ENCODE measurements at places on chromosomes 6 and 20.

- peak; percentile 77 for DNase-seq
These were observed 44.0 kb downstream of the EFCAB8 start for GRCh38 chr20:32902456-32903420.

DNA sequence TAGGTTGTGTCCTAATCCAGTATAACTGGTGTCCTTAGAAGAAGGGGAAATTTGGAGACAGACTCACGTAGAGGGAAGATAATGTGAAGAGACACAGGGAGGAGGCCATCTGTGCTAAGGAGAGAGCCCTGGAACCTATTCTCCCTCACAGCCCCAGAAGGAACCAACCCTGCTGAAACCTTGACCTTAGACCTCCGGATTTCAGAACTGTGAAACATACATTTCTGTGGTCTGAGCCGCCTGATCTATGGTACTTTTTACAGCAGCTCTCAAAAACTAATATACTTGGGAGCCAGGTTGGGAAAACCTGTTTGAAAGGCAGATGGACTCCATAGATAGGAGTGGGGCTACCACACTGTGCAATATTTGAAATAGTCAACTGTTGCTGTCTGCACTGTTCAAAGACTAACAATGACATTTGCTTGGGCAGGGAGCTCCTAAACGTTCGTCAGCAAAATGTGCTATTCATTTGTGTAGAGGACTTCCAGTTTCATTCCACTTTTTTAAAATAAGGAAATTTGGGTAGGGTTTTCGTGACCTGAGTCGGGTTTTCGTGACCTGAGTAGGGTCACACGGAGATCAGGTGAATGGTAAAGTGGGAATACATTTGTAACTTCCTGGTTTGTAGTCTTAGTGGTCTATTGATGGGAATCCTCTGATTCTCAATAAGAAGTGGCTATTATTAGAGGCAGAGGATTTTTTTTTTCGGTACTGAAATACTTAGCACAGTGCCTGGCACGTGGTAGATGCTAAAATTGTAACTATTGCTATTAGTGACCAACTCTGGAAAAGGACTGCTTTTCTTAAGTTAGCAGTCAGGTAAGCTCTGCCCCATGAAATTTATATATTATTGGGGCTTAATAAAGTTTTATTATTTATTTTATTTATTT lies 11.4 kb downstream of the TAGAP start:
- no peak for DNase-seq

DNA sequence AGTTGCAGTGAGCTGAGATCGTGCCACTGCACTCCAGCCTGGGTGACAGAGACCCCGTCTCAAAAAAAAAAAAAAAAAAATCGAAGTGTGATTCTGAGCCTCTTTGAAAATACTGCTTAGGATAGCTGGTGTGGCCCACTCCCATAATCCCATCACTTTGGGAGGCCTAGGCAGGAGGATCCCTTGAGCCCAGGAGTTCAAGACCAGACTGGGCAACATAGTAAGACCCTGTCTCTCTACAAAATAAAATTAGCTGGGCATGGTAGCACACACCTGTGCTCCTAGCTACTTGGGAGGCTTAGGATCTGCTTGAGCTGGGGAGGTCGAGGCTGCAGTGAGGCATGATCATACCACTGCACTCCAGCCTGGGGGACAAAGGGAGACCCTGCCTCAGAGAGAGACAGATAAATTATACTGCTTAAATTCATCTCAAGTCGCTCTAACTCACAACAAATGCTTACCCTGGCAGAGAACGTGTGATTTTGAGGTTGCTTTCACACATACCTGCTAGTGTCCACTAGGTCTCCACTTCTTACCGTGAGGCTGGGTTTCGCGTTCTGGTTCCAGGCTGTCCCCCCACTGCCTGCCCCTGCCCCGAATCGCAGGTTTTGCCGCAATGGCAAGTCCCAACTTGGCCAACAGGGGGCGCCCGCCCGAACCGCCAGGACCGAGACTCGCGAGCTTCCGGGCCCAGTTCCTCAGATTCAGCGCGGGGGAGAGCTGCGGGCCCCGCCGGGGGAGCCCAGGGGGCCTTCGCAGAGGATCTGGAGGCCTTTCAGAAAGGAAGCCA lies 12.3 kb upstream of the TMC2 start:
- DNase-seq: peak; percentile 87

DNA sequence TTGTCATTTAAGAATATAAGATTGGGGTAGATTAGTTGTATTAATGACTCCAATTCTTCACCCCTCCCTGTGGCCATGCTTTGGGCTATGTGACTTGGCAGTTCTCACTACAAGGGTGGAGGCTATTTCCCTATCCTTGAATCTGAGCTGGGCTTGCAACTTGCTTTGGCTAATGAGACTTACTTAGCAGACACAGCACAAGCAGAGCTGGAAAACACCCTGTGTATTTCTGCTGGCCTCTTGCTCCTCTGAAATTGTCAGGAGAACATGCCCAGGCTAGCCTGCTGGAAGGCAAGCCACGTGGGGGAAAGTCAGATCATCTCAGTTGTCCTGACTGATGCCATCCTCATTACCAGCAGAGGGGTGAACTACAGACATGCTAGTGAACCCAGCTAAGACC lies 126.5 kb upstream of the HDGFL1 start:
- no peak for DNase-seq

DNA sequence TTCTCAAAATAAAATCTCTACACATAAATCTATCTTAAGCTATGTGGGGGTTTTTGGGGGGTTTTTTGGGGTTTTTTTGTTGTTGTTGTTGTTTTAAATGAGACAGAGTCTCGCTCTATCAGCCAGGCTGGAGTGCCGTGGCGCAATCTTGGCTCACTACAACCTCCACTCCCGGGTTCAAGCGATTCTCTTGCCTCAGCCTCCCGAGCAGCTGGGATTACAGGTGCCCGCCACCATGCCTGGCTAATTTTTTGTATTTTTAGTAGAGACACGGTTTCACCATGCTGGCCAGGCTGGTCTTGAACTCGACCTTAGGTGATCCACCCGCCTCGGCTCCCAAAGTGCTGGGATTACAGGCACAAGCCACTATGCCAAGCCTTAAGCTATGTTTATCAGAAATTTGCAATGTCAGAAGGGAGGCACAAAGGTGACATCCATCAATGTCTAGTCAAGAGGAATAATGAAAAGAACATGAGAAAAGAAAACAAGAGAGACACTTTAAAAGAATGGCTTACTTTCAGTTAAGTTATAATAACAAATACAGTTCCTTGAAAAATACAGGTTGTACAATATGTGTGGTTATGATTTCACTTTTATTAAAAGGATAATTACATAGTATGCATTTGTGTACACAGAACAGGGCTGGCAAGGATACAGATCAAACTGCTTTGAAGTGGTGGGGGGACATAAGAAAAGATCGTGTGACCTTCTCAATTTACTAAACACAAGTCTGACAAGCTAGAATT lies 28.6 kb downstream of the SLC23A2 start:
- DNase-seq: no peak

DNA sequence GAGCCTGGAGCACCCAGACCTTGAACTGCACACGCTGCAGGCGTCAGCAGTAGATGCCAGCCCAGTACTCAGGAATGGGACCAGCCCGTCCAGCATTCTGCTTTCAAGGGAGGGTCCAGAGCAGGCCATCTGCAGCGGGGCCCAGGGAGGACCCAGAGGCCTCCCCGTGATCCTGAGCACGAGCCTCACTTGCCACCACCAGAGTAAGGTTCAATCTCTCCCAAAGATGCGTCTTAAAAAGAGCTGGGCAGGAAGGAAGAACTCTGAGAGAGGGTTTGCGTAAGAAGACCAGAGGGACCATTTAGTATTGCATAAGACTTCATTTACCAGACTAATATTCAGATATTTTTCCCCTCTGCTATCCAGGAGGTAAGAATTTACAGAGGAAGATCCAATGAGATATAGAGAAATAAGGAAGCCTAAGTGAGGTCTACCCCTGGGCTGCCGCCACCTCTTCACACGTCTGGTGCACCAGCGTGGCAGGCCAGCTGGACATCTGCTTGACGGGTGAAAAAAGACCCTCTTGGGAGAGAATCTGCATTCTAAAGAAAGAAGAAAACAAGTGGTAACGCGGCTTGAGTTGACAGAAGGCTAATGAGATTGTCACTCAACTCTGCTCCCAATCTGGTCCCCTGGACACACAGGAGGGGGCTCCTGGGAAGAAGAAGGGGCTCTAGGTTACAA lies 107.3 kb downstream of the PRND start:
- DNase-seq: no peak

GRCh38 chr6:89007209-89008000 lies 44.0 kb upstream of the RNGTT start:
- no peak for DNase-seq

DNA sequence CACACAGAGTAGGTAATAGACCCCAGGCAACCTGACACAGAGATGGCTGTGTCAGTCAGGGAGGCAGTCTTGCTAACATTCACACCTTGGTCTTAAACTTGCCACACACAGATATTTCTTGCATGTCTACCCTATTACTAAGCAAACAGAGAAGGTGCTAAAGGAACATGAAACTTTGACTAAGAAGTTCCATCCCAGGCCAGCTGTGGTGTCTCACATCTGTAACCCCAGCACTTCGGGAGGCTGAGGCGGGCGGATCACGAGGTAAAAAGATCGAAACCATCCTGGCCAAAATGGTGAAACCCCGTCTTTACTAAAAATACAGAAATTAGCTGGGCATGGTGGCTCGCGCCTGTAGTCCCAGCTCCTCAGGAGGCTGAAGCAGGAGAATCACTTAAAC lies 222.4 kb upstream of the JARID2 start:
- peak; percentile 3 for DNase-seq

- no peak for DNase-seq
These were observed 60.0 kb downstream of the CPNE5 start for GRCh38 chr6:36779227-36779626.

DNA sequence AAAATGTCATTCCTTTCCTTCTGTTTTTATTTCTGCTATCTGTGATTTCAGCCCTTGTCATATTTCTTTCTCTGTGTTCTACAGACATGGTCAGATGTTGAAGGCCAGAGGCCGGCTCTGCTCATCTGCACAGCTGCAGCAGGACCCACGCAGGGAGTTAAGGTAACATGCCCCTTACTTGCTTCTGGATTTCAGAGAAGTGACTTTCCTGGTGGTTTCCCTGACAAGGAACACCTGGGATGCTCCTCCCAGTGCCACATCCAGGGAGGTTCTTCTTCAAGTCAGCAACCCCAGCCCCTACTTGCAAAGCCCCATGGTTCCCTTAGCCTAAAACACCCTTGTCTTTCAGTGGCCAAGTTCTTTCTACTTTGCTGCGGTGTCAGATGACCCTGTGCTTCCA lies 41.3 kb downstream of the CDH26 start:
- DNase-seq: no peak

GRCh38 chr6:76441875-76442274 lies 369.4 kb upstream of the IMPG1 start:
- DNase-seq: no peak

GRCh38 chr6:88157106-88157505 lies 9.0 kb downstream of the CNR1 start:
- DNase-seq: no peak

DNA sequence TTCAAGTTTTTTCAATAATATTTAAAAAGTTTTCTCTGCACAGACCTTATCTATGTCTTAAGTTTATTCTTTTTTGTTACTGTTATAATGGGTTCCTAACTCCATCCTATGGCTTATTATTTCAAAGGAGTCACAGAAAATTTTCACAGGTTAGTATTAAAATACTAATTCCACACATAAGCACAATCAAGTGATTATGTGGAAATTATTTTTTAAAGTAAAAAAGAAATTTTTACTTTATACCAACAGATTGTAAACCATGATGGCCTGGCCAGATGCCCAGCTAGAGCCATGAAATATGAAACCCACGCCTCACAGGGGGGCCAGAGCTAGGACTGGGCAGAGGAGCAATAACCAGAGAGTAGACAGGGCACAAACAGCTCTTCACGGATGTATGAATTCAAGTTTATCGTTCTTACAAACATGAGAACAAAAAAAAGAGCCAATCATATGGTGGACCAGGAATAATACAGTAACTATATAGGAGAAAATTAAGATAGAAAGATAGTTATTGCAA lies 34.0 kb downstream of the NUDT3 start:
- no peak for DNase-seq

DNA sequence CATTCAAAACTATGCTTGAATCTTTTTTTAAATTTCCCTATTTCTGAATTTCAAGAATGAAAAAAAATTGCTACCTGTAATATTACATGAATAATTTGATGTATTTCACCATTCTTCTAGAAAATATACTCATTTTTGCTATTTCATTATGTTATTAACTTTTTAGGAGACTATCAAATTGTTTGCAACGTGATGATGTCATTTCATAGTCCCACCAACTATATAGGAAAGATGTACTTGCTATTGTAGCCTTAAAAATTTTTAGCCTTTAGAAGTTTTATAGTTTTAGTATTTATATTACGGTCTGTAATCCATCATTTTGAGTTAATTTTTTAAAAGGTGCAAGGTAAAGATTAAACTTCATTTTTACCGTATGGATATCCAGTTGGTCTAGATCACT lies 81.4 kb upstream of the AHI1 start:
- no peak for DNase-seq

DNA sequence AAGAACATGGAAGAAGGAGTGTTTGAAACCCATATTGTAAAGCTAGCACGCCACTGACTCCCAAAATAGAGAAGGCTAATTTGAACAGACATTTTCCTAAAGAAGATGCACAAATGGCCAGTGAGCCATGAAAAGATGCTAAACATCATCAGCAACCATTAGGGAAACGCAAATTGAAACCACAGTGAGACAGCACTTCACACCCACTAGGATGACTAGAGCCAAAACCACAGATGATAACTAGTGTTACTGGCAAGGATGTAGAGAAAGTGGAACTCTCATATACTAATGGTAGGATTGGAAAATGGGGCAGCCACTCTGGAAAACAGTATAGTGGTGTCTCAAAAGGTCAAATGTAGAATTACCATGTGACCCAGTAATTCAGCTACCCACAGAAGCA lies 58.2 kb downstream of the BMP7 start:
- DNase-seq: no peak

- no peak for DNase-seq
These were observed 9.6 kb upstream of the SH3BGRL2 start for GRCh38 chr6:79621579-79621978.

GRCh38 chr6:9250852-9251251 lies 815.5 kb upstream of the SLC35B3 start:
- DNase-seq: no peak

DNA sequence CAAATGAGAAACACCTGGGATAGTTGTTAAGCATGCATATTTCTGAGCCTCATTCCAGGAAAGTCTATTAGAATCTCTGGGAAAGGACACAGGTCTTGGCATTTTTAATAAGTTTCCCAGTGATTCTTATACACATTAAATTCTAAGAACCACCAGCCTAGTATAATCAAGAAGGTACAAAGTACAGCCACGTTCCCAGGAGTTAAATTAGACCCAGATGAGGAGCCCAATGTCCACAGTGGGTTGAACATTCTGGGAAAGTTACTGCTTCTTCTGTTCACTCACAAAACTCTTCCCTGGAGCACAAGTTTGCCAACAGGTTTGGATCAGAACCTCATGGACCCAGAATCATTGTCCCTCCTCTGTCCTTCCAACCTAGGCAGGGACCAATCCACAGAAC lies 90.4 kb downstream of the RCAN2 start:
- DNase-seq: no peak

GRCh38 chr6:46323312-46323965 lies 152.7 kb upstream of the ENPP5 start:
- no peak for DNase-seq
